Liver (tissue), 10 donors: ENCODE measurements at places on chromosomes 11 and 22.
A peak's percentile ranks its signal among the peaks of the same experiment; 100 is the strongest.

GRCh38 chr11:15779518-15779917 is 576.8 kb downstream of the SOX6 start:
- no peaks in the 10 kb centered on the region for H3K36me3 ChIP-seq
- DNase-seq: no peak
- H3K4me1 ChIP-seq: no peaks in the 10 kb centered on the region
- H3K4me3 ChIP-seq: no peak overlapping the region
- H3K27me3 ChIP-seq: no peaks in the 10 kb centered on the region

- peak overlapping the region; percentile 72 for H3K27ac ChIP-seq
- peaks cover 64% of the 10 kb centered on the region for H3K4me1 ChIP-seq
- H3K27me3 ChIP-seq: no peaks in the 10 kb centered on the region
- DNase-seq: peak; percentile 67
- H3K36me3 ChIP-seq: no peaks in the 10 kb centered on the region
These were observed 966 bp downstream of the AHNAK start for GRCh38 chr11:62545437-62546243.

DNA sequence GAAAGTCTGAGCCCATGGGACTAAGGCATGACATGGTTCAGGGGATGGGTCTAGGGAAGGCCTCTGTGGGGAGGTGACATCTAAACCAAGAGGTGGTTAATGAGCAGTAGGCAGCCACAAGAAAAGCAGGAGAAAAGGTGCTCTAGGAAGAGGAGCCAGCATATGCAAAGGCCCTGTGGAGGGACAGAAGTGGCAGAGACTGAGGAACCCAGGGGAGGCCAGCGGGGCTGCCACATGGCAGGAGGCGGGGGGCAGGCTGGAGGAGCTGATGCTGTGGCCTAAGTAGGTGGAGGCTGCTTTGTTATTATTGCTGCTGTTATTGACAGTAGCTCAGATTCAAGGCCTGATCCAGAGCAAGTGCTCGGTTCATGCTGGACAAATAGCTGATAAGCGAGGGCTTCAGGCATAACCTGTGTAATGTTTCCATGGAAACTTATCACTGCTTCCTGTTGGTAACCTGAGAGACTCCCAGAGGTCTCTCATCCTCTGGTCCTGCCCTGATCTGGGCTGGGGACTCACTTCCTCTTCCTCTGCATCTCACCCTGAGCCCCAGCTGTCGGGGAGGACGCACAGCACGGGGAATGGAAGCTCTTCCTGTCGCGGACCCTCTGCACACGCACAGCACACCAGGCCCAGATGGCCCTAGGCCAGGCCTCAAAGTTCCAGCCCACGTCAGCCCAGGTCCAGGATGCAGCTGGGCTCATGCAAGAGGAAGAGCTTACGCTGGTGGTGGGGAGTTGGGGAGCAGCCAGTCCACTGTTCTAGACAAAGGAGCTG is 75.2 kb upstream of the TP53I11 start:
- H3K4me3 ChIP-seq: no peak overlapping the region
- no peak overlapping the region for H3K27ac ChIP-seq
- H3K4me1 ChIP-seq: no peaks in the 10 kb centered on the region
- H3K36me3 ChIP-seq: no peaks in the 10 kb centered on the region
- no peaks in the 10 kb centered on the region for H3K27me3 ChIP-seq

GRCh38 chr11:10540546-10540914 is 457 bp downstream of the RNF141 start:
- DNase-seq: no peak
- peak overlapping the region; percentile 91 for H3K4me3 ChIP-seq
- no peaks in the 10 kb centered on the region for H3K36me3 ChIP-seq
- peaks cover 5% of the 10 kb centered on the region for H3K4me1 ChIP-seq
- peak overlapping the region; percentile 87 for H3K27ac ChIP-seq
